ENCODE measurements at places on chromosomes 12 and 14.

- DNase-seq, result no peak
These were observed 2.4 kb downstream of the CEP83 start for GRCh38 chr12:94457311-94457710.

GRCh38 chr12:100967189-100967588 lies 172.6 kb downstream of the ANO4 start:
- no peak for DNase-seq

- DNase-seq, result no peak
These were observed 265.7 kb downstream of the AKAP6 start for GRCh38 chr14:32594766-32595165.

GRCh38 chr14:53979113-53979681 lies 22.6 kb upstream of the BMP4 start:
- peak; percentile 92 for DNase-seq

DNA sequence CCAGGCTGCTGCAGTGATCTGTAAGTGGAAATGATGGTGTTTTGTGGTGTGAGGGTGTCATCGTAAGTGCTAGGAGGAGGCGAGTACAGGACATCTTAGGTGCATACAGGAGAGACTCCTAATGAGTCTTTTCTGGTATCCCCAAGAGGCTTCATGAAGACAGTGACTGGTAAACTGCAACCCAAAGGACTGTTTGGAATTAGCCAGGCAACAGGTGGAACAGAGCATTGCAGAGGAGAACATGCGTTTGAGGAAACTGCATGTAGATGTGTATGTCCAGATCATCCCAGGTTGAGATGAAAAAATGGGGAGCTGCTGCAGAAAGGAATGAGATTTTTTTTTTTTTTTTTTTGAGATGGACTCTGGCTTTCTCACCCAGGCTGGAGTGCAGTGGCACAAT lies 5.4 kb downstream of the ACAD10 start:
- no peak for DNase-seq

- DNase-seq, result peak; percentile 76
These were observed 8.3 kb downstream of the CISTR start for GRCh38 chr12:53743266-53744129.

DNA sequence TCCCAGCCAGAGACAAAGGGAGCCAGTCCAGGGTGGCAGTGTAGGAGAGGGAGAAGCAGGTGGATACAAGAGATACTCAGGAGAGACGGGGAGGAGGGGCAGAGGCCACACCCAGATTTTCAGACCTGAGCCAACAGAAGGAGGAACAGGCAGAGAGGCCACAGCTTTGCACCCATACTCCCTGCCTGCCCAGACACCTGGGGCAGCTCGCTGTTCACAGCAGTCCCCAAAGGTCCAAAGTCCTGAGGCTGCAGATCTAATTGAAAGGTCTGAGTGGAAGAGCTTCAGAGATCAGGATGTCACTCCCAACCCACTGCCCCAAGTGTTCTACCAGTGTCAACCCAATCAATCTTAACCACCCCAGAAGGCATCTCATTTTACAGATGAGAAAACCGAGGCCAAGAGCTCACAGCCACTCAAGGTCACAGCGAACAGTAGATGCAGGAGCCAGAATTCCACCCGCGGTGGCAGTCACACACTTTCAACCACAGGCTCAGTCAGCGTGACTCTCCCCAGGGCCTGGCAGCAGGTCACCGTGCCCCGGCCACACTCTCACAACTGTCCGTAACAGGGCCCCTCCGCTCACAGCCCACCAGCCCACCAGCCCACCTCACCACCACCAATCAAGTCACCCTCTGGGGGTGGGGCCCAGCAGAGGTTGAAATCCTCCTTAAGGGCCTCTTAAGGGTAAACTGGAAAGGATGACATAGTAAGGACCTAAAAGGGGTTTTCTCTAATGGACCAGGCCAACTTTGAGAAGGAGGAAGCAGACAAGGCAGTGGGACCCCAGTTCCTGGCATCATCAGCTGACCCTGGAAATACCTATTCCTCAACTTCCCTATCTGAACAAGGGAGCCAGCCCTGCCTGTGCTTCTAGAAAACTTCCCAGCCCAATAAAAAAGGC lies 33.3 kb downstream of the ACTN1 start:
- no peak for DNase-seq

DNA sequence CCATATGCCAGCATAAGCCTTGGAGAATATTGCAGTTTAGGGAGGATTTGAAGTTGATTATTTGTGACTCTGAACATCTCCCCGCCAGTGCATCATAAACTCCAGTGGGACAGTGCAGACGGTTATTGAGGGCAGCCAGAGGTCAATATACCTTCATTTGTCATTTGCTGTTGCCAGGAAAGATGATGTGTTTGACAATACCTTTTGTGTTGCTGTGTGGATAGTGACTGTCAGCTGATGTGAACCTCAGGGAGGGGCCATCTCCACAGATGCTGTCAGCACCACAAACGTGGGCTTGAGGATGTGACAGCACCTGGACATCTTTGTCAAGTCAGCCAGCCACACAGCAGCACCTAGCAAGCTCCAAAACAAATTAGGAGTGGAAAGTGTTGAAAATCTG lies 11.5 kb downstream of the CCDC198 start:
- DNase-seq, result no peak

GRCh38 chr14:90905531-90905930 lies 89.3 kb upstream of the TTC7B start:
- DNase-seq, result no peak

DNA sequence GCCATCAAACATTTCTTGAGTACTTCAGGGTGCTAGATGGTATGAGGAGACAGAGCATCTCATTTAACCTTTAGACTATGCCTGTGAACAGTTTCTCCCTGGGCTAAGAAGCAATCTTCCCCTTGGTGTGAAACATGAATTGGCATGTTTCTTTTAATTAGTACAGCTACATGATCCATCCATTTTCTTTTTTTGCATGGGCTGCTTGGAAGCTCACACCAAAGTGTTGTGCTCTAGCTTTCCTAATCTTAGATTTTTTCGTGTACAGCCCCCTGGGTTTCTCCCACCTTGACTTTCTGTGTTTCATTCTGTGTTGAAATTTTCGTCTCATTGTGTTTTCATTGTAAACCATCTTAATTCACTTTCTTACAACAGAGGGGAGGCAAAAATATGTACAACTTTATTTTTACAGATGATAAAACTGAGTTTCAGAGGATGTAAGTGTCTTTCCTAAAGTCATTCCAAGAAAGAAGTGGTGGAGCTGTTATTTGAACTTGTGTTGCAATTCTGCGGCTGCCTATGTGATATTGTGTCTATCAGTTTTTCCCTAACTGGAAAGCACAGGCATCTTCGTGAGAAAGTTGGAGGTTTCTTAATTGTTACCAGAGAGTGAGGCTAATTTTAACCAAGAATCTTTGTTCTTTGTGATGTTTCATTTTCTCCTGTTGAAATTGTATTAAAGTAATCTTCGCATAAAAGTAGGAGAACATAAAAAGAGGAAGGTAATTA lies 64.5 kb downstream of the DAAM1 start:
- no peak for DNase-seq

DNA sequence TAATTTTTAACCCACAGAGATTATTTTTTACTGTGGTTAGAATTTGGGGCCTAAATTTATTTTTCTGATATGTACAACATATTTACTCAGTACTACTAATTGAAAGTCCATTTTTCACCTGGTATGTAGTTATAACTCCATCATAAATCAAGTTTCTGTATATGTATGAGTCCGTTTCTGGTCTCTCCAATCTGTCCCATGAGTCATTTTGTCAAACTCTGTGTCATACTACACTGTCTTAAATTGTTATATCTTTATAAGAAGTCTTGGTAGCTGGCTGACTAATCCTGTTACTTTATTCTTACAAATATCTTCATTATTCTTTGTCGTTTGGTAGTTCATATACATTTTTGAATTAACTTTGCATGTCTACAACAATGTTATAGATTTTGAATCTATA lies 344.0 kb downstream of the PDZRN4 start:
- DNase-seq, result no peak

DNA sequence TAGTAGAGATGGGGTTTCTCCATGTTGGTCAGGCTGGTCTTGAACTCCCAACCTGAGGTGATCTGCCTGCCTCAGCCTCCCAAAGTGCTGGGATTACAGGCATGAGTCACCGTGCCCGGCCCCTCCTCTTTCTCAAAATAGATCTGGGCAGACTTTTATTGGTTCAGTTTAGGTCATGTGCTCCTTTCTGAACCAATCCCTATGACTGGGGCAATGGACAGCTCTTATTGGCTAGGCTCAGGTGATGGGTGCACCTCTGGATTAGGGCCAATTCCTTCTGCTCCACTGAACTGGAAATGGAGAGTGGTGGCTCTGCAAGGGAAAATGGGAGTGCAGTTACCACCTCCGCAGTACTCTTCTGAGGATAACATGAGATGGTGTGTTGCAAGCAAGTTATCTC lies 6.2 kb upstream of the ATP6V0A2 start:
- DNase-seq, result peak; percentile 34

GRCh38 chr12:96534339-96534738 lies 45.0 kb downstream of the CFAP54 start:
- no peak for DNase-seq

DNA sequence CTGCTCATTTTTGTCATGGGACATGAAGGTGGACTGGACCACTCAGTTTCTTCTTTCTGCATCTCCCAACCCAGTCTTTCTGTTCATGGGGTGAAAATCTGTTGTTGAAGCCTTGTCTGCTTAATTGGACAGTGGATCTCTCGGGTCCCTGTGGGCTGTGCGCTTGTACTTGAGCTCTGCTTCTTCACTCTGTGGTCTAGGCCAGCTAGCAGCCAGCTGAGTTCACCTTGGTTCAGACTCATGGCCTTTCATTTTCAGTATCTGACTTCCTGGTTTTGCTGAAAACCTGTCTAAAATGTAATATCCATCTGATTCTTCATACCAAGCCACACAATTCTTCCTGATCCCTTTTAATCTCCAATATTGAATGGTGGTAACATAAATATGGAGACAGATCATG lies 117.2 kb downstream of the LRRK2 start:
- DNase-seq, result no peak

GRCh38 chr14:20176330-20176729 lies 14.4 kb upstream of the OR11G2 start:
- DNase-seq, result no peak

DNA sequence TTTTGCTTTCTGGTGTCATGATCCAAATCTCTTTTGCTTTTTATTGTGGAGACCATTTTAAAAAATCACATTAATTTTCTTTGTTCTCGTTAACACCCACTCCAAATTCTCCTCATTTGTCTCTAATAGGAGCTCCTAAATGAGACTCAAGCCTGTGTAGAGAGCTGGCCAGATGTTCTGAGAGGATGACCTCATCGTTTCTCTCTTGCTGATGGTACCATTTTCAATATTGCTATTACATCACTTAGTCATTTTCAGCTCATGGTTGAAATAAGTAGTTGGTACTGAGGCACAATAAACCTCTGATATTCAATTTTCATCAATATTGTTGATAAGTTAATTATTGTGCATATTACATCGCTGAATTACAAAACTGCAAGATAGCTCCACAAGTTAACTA lies 31.5 kb downstream of the SPTB start:
- no peak for DNase-seq

DNA sequence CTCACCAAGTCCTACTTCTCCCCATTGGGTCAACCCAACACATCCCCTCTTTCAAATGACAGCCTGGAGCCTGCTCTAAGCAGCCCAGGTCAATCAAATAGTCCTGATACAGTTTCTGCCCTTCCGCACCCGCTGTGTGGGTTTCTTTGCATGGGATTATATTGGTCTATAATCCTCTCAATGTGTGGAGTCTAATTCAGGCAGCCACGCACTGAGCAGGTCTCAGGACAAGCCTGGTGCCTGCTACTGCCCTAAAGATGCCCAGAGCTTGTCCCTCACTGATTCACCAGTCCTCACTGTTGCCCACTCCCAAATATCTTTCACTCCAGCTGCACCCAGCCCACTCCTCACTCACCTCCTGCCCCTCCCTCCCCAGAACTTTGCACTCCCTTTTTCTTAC lies 16.4 kb downstream of the ACTN1 start:
- no peak for DNase-seq

GRCh38 chr12:47079468-47079980 lies at the start of the genes AMIGO2 and PCED1B:
Gene AMIGO2 (minus strand): TSS chr12:47079959. CDS start chr12:47079002, 957 bp downstream.
Gene PCED1B (plus strand): TSS chr12:47079621. CDS start chr12:47235064, 155,443 bp downstream.
- DNase-seq, result peak; percentile 83

GRCh38 chr12:24081092-24081529 lies 131.6 kb upstream of the SOX5 start:
- no peak for DNase-seq

GRCh38 chr12:118330421-118331018 lies 42.2 kb downstream of the TAOK3 start:
- no peak for DNase-seq

DNA sequence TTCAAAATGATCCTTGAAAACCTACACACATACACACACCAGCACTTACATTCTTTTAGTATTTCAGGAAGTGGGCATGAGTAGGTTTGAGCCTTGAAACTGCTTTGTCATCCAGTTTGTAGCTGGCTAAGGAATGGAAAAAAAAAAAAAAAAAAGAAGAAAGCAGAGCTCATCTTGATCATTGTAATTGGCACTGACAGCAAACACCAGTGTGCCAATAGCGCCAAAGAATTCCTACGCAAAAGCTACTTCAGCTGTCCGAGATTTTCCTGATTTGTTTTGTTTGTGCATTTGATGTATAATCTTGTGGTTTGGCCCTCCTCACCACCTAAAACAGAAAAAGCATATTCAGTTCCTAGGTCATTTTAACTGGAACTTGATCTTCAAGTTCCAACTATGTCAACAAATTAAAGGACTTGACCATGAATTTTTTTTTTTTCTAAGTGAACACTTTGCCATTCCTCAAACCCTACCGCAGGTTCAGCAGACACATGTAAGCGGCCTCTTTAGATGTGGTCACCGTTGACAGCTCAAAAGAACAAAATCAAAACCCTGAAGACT lies 57.3 kb downstream of the FLRT2 start:
- DNase-seq, result no peak

DNA sequence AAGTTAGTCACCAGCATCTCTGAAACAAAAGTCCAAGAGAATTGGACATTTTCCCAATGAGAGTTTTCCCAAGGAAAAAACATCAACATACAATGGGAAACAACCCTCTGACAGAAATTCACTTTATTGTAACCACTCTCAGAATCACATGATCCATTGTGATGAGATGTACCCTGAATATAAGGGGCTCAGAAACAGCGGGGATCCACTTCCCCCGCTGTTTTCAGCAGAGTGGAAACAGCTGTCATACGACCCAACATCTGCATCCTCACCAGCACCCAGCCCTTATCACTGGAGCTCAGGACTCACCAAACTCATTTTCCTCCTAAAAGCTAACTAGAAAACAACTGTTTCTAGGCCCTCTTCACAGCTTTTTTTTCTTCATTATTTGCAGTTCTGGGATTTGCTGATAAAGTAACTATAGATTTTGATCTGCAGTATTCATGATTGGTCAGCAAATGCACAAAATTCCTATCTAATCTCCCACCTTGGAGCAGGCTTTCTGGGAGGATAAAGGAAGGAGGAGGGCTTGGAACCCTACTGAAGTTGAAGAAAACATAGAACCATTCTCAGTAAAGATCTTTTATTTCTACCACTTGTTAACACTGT lies 31.3 kb downstream of the CORO1C start:
- DNase-seq, result peak; percentile 83

DNA sequence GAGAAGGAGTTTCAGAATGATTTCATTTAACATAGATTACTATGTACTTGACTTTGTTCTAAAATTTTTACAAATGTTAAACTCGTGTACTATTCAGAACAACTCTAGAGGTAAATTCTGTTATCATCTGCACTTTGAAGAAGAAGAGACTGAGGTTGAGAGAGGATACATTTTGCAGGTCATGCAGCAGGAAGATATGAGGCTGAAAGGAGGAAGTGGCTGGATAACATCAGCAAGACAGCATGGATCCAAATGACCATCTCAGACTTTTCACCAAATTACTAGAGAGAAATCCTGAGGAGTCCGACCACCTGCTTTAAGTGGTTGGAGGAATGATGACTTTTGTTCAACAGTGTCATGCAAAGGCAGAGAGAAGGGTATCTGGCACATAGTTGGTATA lies 84.9 kb downstream of the ASCL4 start:
- DNase-seq, result no peak

GRCh38 chr12:93738199-93739058 lies 61.3 kb downstream of the CRADD start:
- no peak for DNase-seq

Data from mesendoderm (in vitro differentiated cells).